ENCODE measurements at places on chromosomes 11 and 22.

GRCh38 chr11:6687876-6688275 is 4.7 kb upstream of the MRPL17 start:
- no peak for DNase-seq

DNA sequence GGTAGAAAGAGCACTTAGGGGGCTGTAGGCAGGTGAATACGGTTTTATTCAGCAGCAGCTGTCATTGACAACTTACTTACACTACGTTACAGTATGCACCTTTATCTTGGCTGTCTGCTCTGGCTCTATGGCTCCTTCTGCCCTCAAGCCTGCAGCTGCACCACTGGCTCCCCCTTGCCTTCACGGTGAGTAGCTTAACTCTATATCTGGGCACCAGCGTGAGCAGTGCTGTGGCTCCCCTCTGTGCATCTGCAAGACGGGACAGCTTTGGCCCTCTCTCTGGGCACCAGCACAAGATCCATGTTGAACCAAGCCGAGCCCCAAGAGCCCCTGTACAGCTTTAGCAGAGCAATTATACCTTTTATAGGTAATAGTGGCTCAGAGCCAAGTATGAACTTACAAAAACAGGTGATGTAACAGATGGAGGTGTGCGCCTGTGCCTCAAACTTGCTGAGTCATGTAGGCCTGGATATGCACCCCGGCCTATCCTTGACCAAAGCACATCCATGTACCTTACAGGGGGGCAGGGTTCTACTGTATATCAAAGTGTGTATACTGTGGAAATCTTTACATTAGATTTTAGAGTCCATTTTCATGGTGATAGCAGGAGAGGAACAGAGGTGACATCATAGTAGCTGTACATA is 96.9 kb upstream of the CTSC start:
- peak; percentile 12 for DNase-seq

- DNase-seq = no peak
These were observed 44.8 kb downstream of the PRR5L start for GRCh38 chr11:36340897-36341296.

GRCh38 chr11:134657631-134658030 is 245.6 kb upstream of the B3GAT1 start:
- no peak for DNase-seq

- DNase-seq = no peak
These were observed 11.3 kb downstream of the DUSP8 start for GRCh38 chr11:1560649-1561251.

DNA sequence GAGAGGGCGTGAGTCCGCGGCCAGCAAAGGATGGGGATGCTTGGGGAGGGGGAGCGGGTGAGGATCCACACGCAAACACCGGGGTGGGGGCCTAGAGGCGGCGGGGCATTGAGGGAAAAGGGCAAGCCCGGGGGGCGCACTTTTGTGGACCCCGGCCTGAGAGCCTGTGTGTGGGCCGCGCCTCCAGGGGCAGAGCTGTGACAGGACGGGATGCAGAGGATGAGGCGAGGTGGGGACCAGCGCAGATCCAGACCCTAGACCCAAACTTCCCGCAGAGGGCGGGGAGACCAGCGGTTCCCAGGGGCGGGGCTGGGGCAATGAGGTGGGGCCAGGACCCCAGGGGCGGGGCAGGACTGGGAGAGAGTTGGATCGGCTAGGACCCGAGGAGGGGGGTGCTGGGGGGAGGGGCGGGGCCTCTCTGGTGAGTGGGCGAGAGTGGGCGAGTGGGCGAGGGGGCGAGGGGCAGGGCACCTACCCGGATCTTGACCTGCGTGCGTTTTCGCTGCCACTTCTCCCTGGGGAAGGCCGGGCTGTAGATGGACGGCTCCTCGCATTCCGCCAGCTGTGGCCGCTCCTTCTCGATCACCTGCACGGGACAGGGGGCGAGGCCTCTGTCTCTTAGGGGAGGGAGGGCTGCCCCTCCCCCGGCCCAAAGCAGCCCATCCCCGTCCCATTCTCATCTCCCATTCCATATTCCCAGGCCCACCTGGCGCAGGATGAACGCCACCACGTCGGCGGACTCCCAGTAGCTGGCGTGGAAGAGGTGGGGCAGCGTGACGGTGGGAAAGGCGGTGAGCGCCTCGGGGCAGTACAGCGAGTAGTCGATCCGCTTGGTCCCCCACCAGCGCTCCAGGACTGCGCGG is 10.6 kb downstream of the PITPNM1 start:
- no peak for DNase-seq

DNA sequence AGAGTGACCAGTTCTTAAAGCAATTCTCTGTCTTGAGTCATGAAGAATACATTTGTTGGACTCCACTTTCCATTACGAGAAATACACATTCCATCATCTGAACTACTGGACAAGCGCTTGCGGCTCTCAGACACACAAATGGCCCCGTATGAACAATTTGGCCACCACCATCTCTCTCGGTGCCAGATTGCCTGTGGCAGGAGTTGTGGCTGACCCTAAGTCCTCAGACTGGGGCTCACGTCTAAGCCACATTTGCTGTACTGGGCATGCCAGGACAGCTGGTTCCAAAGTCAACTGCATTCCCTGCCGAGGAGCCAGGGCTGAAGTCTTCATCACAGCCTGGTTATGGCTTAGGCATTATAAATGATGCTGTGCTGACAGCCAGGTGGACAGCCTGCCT is 227.5 kb downstream of the MIAT start:
- DNase-seq = no peak

DNA sequence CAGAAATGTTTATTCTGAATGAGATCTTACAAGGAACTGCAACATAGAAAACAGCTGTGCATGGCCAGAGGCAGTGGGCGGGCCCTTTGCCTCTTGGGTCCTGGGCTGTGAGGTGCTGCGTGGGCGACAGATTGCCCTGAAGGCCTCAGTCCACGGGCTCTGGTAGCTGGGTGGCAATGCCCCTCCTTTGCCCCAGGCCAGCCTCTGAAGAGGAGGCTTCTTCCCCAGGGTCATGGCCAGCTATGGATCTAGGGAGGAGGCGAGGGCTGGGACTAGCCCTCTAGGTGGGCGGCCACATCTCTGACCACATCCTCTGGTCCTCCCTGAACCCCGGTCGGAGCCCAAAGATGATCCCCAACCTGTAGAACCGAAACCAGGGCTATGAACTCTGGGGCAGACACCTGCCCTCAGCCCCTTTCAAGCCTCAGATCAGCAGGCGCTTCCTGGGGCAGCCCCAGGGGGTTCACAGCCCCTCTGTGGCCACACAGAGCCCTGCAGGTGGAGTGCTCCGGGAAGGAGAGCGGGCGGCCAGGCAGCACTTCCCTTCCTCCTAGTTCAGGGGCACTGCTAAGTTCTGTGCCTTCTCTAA is 6.6 kb upstream of the CDC42BPG start:
- DNase-seq = no peak

DNA sequence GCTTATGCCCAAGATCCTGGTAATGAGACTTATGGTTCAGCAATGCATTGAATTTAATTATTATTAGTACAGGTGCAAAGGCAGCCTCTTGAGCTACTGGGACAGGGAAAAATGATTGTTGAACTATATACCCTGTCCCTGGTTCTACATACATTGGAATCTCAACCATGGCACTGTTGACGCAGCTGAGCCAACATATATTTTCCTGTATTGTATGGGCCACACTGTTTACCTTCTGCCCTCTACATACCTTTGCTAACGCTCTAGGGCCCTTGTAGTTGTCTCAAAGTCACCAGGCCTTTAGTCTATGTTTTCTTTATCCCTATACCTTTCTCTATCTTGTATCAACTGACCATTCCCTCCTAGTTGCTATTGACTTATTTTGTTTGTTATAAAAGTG is 22.6 kb downstream of the KREMEN1 start:
- DNase-seq = no peak

DNA sequence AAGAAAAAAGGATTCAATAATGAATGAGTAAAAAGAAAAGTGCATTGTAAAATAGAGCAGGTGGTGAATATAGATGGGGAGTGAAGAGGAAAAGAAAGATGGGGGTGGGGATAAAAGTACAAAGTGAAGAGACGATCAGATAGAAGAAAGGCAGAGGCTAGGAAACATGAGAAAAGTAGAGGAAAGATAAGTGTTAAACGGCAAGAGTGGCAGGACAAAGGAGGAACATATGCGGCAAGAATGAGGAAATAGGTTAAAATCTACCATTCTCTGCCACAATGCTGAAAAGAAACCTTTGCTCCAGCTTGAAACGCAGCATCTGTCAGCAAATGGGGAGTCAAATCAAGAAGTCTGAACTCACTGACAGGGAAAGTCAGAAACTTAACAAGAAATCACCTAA is 6.8 kb downstream of the FUT4 start:
- no peak for DNase-seq

GRCh38 chr11:133957900-133958299 is 1.1 kb upstream of the IGSF9B start:
- DNase-seq = no peak

- DNase-seq = no peak
These were observed 1178.0 kb downstream of the JRKL start for GRCh38 chr11:97567801-97568200.

- DNase-seq = no peak
These were observed 47.5 kb downstream of the IGLL5 start for GRCh38 chr22:22935056-22935545.

DNA sequence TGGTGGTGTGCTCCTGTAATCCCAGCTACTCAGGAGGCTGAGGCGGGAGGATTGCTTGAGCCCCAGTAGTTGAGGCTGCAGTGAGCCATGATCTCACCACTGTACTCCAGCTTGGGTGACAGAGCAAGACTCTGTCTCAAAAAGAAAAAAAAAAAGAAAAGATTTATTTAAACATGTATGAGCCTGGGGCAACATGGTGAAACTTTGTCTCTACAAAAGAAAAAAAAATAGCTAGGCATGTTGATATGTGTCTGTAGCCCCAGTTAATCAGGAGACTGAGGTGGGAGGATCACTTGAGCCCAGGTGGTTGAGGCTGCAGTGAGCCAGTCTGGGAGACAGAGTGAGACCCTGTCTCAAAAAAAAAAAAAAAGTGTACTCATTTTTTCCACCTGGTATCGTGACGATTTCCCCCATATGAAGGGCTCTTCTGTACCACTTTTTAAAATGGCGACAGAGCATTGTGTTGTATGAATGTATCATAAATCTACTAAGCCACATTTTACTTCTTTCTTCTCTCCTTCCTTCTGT is 16.4 kb upstream of the KCTD14 start:
- DNase-seq = no peak

- DNase-seq = no peak
These were observed 12.3 kb downstream of the TMEM132A start for GRCh38 chr11:60936467-60937143.

- DNase-seq = no peak
These were observed 38.4 kb downstream of the CECR2 start for GRCh38 chr22:17407643-17408042.

- DNase-seq = no peak
These were observed 717 bp downstream of the OSM start for GRCh38 chr22:30265823-30266444.

- peak; percentile 86 for DNase-seq
These were observed 671 bp upstream of the PICALM start for GRCh38 chr11:86069408-86070101.

DNA sequence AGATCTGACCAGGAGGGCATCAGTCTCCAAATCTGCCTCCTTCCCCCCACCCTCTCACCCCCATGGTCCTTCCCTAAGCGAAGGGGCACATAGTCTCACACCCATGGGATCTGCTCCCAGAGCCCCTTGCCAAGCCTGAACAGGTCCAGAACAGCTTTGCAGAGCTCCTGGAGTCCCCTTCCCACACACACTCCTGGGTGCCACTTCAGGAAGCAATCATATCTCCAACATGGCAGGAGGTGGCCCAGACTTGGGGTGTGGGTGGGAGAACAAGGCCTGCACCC is 63.0 kb downstream of the MICAL3 start:
- no peak for DNase-seq

DNA sequence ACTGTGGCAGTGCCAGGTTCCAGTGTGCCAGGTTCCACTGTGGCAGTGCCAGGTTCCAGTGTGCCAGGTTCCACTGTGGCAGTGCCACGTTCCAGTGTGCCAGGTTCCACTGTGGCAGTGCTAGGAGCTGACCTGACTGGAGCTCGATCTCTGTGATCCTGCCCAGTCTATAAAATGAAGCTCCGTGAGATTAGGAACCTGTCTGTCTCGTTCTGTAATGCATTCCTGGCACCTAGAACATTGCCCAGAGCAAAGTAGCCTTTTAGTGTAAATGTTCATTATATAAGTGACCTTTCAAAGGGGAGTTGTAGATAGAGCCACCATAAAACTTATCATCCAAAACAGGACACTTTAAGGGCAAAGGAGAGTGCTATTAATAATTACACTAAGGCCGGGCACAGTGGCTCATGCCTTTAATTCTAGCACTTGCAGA is 36.0 kb downstream of the ART5 start:
- DNase-seq = no peak

DNA sequence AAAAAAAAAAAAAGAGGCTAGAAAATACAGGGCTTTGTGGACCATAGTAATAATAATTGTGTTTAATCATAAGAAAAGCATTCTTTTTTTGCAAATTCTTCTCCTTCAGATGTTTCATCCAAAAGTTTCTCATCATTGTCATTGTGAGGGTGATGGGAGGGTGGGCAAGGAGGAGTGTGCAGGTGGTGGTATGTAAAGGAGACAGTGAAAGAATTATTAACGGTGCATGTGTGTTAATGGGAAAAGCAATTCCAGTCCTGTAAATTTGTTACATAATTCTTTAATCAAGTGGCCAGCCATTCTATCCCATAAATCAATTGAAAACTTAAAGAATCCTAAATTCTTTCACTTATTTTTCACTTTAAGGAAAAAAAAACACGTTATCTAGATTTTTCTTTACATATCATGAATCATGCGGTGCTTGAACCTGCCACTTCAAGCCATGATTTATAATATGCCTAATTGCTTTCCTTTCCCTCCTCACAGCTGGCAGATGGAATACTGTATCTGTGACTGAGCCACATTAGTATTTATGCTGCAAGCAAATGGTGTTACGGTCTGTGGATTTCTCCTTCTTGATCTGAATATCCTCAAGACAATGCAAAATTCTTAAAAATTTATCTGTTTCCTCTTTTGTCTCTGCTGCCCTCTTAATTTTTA is 318.5 kb downstream of the JRKL start:
- DNase-seq = no peak

GRCh38 chr22:29710922-29711593 is 8.7 kb upstream of the CABP7 start:
- DNase-seq = no peak

GRCh38 chr11:134367781-134368180 is 36.0 kb downstream of the GLB1L2 start:
- no peak for DNase-seq

GRCh38 chr22:49039625-49040024 is 788.0 kb downstream of the BRD1 start:
- DNase-seq = no peak

GRCh38 chr22:47396105-47396504 is 633.7 kb downstream of the TBC1D22A start:
- no peak for DNase-seq

DNA sequence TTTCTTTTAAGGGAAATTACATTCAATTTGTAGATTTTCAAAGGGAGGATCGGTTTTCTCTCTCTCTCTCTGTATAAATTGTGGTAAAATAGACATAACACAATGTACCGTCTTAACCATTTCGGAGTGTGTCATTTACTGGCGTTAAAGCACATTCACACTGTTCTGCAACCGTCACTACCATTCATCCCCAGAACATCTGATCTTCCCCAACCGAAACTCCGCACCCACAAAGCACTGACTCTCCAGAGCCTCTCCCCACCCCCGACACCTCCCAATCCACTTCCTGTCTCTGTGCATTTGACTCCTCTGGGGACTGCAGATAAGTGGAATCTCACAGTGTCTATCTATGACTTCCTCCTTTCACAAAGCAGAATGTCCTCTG is 15.9 kb upstream of the GRAMD4 start:
- DNase-seq = no peak

- no peak for DNase-seq
These were observed 24.4 kb downstream of the DDI1 start for GRCh38 chr11:104060820-104061219.

GRCh38 chr11:22341588-22341931 is 3.4 kb downstream of the SLC17A6 start:
- no peak for DNase-seq
